ENCODE measurements at places on chromosomes 16 and 17. TPM values are rescaled to one million over a fixed set of nuclear protein-coding genes. Genes with fewer than 3 reads are reported as not detected.

DNA sequence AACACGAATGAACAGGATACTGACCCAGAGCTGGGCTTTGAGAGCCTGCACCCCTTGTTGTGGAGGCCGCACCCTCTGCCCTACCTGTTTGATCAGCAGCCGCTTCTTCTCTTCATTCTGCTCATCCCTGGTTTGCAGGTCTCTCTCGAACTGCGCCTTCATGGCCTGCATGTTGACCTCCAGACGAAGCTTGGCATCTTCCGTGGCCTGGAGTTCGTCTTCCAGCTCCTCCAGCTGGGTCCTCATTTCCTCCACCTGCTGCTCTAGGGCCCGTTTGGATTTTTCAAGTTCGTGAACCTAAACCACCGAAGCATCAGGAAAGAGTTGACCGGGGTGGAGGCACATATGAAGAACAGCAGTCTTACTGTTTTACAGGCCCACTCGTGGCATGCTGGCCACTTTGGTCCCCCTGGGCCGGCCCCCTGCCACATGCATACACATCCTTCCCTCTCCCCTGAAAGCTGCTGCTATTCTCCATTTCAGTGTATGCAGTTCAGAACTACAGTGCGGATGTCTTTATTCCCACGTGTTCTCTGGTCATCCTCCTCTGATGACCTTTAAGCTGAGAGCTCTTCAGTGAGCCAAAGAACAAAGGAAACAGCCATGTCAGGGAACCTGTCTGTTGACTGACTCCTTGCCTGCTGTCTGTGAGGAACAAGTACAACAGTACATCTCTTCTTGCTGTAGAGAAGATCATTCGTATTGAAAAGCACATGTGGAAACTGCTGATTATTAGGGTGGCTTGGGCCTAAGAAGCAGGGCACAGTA is 54.8 kb downstream of the NDEL1 start:
- no peak for DNase-seq
- no peak overlapping the region for H3K4me3 ChIP-seq
- H3K27ac ChIP-seq, result no peak overlapping the region

The HEXIM2 gene
- polyA plus RNA-seq, result 8.9 TPM

The TEKT5 gene
- polyA plus RNA-seq, result 0.45 TPM

DNA sequence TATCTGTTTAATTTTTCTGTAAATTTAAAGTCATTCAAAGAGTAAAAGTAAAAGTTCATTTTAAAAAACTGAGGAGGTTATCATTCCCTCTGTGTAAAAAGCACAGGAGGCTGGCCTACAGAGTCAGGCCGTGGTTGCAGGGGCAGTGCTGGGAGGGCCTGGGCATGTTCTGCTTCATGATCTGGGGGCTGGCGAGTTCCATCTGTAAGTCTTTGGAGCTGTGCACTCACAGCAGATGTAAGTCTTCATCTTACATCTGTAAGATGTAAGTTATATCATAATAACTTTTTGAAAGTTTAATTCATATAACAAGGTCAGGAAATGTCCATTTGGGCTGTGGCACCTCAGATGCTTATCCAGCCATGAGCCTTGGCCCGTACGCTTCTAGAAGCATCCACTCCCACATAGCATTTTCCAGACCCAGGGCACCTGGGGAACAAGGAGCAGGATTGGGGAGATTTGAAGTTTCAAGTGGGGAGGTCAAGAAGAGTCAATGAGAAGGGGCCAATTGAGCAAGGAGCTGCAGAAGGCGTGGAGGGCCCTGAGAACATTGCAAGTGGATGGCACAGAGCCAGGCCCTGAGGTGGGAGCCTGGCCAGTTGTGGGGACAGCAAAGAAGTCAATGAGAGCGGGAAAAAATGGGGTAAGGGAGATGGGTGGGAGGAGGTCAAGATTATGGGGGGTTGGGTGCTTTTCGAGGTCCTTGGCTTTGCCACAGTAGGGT is 54.1 kb downstream of the TNFRSF13B start:
- no peaks in the 10 kb centered on the region for H3K36me3 ChIP-seq
- H3K4me3 ChIP-seq, result no peak overlapping the region
- DNase-seq, result no peak

The MGAT5B gene
- polyA plus RNA-seq, result 0.61 TPM

DNA sequence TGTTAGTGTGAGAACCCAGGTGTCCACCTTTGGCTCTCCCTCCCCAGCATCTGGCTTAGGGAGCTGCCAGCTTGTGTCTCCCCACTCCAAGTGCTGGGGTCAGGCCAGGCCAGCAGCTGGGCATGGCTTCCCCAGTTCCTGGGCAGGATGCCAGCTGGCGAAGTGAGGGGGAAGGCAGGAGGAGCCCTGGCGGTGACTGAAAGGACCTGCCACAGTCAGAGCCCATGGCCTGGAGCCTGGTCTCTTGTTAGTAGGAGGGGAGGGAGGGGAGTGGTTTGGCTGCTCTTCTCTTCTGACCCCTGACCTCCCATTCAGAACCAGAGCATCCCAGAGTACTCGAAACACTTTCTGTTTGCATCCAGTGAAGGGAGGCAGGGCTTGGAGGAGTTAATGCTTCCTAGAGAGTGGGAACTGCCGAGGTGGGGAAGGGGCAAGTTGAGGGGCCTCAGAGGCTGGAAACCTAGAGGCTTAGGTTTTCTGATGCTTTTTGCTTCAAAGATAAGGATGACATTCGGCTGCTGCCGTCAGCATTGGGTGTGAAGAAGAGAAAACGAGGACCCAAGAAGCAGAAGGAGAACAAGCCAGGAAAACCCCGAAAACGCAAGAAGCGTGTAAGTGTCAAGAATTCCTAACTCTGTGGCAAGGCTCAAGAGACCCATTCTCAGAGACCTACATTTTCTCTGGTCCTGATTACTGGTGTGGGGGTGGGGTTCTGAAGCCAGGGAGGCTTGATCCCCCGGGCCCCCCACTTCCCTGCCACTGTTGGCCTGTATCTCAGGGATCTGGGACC is 772 bp downstream of the CHD3 start:
- H3K27me3 ChIP-seq, result no peaks in the 10 kb centered on the region
- H3K4me1 ChIP-seq, result peaks cover 18% of the 10 kb centered on the region
- peak; percentile 93 for DNase-seq
- H3K27ac ChIP-seq, result peak overlapping the region; percentile 95
- H3K36me3 ChIP-seq, result no peaks in the 10 kb centered on the region

DNA sequence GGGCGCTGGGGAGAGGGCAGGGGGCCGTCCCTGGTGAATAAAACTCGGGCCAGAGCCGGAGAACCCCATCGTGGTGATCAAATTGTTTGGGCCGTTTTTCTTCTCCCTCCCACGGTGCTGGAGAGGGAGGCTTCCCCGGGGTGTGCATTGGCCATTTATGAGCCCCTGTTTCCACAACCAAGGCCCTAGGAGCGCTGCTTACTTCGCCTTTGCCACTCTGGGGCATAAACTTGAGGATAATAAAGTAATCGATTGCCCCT is 544 bp downstream of the CCP110 start:
- H3K27me3 ChIP-seq, result no peaks in the 10 kb centered on the region
- peaks cover 11% of the 10 kb centered on the region for H3K4me1 ChIP-seq
- H3K4me3 ChIP-seq, result peak overlapping the region; percentile 96
- no peak for DNase-seq
- no peaks in the 10 kb centered on the region for H3K36me3 ChIP-seq

All from ovary (tissue), 10 donors.